ENCODE measurements at places on chromosomes 16 and 17. TPM values are rescaled to one million over a fixed set of nuclear protein-coding genes. Genes with fewer than 3 reads are reported as not detected.

The SOCS3 gene
- 17.3 TPM for polyA plus RNA-seq

The TEKT5 gene
- polyA plus RNA-seq, result not detected

The TBKBP1 gene
- polyA plus RNA-seq, result 0.24 TPM

The SSTR5 gene
- polyA plus RNA-seq, result not detected

The EPN3 gene
- polyA plus RNA-seq, result not detected

The MAF gene
- polyA plus RNA-seq, result not detected

The LRRC36 gene
- polyA plus RNA-seq, result not detected

The BAIAP3 gene
- 26.0 TPM for polyA plus RNA-seq

The NPW gene
- not detected for polyA plus RNA-seq

The TMEM100 gene
- polyA plus RNA-seq, result not detected

The KRT27 gene
- polyA plus RNA-seq, result not detected

The RCVRN gene
- not detected for polyA plus RNA-seq
